ENCODE measurements at places on chromosomes 3 and 15.

GRCh38 chr3:48186631-48187300, 1.5 kb downstream of the CDC25A start:
- no peak for DNase-seq

DNA sequence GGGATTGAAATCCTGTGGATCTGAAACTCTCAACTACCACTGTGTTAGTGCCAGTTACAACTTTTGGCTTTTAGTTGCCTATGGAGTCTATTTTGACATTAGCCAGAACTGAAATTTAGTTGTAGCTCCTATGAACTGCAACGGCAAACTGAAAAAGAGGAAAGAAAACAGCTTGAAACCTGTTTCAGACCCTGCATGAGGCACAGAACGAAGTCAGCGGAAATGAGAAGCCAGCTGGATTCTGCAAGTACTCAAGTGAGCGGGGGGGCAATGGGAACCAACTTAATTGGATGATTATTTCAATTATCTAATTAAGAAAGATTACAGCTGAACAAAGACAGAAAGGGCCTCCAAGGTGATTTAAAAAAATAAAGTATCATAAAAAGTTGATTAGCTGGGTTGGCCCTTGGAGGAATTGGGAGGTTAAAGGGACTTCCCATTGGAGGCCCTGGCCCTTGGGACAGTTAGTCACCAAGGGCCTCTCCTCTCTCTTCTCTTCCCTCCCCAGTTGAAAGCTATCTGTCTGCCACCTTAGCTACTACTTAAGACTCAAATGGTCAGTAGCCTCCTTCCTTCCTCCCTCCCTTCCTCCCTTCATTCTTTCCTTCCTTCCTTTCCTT, 352.1 kb downstream of the SHQ1 start:
- DNase-seq, result no peak

GRCh38 chr15:64284042-64284441, 71.9 kb downstream of the CSNK1G1 start:
- DNase-seq, result no peak

- no peak for DNase-seq
Measured at GRCh38 chr3:101903451-101903871, 54.1 kb downstream of the NFKBIZ start.

GRCh38 chr15:89321521-89322410, 12.9 kb downstream of the POLG start:
- no peak for DNase-seq
